Mammary epithelial cell (primary cell): ENCODE measurements at places on chromosomes 13 and 19. TPM values are rescaled to one million over a fixed set of nuclear protein-coding genes. Genes with fewer than 3 reads are reported as not detected.

Gene TNFSF11
- not detected for polyA plus RNA-seq

Gene CYP2A6
- polyA plus RNA-seq: not detected

Gene NUFIP1
- polyA plus RNA-seq: 4.0 TPM

Gene LGALS14
- polyA plus RNA-seq: not detected

Gene SPACA6
- 5.2 TPM for polyA plus RNA-seq
